ENCODE measurements at places on chromosomes 7 and 10. TPM values are rescaled to one million over a fixed set of nuclear protein-coding genes. Genes with fewer than 3 reads are reported as not detected.

The CC2D2B gene
- 0.82 TPM for total RNA-seq

The PPP1R3C gene
- 30.0 TPM for total RNA-seq

The MYH16 gene
- total RNA-seq: not detected

The SLC16A9 gene
- 13.7 TPM for total RNA-seq

DNA sequence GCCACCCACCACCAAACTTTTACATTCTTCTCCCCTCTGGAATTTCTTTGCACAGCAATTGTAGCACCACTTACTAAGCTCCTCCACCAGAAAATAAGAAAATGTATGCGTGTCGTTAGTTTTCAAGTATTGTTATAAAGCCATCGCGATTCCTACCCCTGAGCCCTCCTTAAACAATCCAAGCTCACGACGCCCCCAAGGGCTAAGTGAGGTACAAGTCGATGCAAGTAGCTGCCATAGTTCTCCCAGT lies 1.3 kb downstream of the FRAT2 start:
- DNase-seq: no peak

DNA sequence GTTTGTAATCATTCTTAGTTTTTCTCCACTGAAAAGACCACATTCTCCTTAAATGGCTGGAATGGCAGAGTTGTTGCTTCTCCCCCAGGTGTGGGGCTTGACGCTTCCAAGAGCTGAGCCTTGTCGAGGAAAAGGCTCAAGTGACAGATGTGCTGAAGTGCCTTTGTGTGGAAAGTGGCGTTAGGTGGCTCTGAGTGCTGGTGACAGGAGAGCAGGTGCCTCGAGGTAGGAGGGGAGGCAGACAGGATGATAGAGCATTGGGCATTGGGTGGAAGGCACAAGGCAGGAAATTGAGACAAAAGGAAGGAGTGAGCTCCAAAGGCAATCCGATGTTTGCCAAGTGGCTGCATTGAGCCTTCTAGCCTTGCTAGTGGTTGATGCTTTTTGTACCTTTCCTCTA lies 6.7 kb downstream of the KIAA1217 start:
- DNase-seq: no peak

GRCh38 chr10:132575320-132576201 lies 38.0 kb downstream of the INPP5A start:
- DNase-seq: no peak

DNA sequence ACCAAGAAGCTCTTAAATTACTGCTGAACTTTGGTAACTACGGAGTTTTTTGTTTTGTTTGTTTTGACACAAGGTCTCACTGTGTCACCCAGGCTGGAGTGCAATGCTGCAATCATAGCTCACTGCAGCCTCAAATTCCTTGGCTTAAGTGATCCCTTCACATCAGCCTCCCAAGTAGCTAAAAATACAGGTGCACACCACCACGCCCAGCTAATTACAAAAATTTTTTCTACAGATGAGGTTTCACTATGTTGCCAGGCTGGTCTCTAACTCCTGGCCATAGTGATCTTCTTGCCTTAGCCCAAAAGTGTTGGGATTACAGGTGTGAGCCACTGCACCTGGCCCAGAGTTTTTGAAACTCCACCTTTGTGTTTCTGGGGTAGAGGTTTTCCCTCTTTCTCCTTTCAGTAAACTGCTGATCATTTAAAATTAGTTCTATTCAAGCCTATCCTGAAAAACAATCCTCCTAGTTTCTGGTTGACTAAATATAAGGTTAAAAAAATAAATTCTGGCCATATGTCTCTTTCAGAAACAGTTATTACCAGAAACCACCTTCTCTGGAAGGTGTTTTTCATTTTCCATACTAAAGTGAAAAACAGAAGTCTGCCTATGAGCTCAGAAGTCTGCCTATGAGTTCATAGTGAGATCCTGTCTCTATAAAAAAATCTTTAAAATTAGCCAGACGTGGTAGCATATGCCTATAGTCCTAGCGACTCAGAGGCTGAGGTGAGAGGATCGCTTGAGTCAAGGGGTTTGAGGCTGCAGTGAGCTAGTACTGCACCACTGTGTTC lies 63.9 kb downstream of the VOPP1 start:
- no peak for DNase-seq

DNA sequence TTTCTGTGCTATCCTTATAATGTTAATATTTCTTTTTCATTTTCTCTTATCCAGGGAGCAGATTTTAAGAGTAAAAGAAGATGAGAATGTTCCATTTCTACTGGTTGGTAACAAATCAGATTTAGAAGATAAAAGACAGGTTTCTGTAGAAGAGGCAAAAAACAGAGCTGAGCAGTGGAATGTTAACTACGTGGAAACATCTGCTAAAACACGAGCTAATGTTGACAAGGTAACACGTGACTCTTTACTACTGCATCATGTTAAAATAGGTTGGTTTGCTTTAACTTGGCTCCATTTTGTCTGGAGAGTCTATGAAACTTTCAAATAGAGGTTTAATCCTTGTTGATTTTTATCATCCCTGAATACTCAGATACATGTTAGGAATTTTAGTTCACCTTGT lies 73.3 kb downstream of the RALA start:
- DNase-seq: no peak

GRCh38 chr10:66321723-66322665 lies 603.8 kb upstream of the LRRTM3 start:
- DNase-seq: no peak

- no peak for DNase-seq
Observed at GRCh38 chr10:541750-542371, 147.6 kb downstream of the DIP2C start.

GRCh38 chr7:54076616-54077015 lies 465.6 kb upstream of the VSTM2A start:
- DNase-seq: no peak

- DNase-seq: no peak
Observed at GRCh38 chr7:34655384-34655783, 2.6 kb upstream of the NPSR1 start.

GRCh38 chr7:154532771-154533170 lies 470.2 kb downstream of the PAXIP1 start:
- DNase-seq: no peak

GRCh38 chr7:152035817-152036216 lies 10.3 kb downstream of the GALNT11 start:
- DNase-seq: no peak

- DNase-seq: no peak
Observed at GRCh38 chr10:14282276-14282675, 48.4 kb downstream of the FRMD4A start.

DNA sequence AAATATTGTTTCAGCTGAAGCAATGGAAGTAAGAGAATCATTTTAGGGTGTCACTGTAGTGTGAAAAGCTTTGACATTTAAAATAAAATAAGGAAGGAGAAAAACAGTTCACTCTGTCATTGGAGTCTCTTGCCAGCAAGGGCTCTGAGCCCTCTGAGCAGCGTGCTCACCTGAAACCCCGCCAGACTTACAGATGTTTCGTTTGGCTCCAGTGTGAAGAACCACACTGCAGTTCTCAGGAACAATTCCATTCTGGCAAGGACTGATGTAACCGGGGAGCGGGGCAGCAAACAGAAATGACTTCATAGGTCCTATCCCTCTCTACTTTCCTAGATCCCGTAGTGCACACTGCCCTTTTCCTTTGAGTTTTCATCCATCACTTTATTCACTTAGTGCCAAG lies 164.3 kb downstream of the CELF2 start:
- no peak for DNase-seq

GRCh38 chr7:111605246-111605645 lies 43.0 kb upstream of the IMMP2L start:
- no peak for DNase-seq

GRCh38 chr10:130741901-130742855 lies 569.3 kb downstream of the TCERG1L start:
- DNase-seq: no peak

GRCh38 chr7:136104269-136104603 lies 127.1 kb upstream of the MTPN start:
- DNase-seq: no peak
